Left lung (tissue), 14 donors: ENCODE measurements at places on chromosomes 2 and 18. TPM values are rescaled to one million over a fixed set of nuclear protein-coding genes. Genes with fewer than 3 reads are reported as not detected.

Gene NEU4
- polyA plus RNA-seq, result 0.30 TPM

GRCh38 chr2:224841910-224842309 is 125.7 kb upstream of the CCDC195 start:
- DNase-seq, result no peak

DNA sequence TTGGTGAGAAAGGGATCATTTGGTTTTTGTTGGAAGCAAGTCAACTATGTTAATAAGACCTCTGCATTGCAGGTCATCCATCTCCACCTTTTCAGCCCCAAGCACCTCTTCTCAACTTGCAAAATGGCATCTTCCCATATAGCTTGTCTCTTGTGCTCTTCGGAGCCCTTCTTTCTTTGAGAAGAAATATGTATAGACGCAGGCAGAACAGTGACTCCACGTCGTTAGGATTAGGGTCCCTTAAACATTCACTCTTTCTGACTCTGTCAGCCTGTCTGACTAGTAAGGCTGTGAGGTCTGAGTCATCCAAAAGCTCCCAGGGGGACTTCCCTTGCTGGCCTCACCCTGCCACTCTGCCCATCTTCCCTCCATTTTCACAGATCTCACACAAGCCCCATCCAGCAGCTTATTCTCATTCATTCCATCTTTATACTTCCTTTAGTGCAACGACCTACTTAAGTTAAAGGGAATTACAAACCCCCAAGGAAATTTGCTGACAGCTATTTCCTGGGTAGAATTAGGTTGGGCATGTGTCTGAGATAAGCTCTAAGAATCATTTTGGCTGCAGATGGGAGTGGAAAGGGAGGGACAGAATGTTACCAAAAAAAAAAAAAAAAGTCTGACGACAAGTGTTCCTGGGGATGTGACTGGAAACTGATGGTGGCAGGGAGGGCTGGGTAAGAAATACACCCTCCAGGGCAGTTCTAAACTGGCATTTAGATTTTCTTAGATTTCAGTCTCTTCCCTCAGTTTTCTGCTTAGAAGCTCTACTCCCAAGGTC is 37.7 kb upstream of the MEX3C start:
- no peak for DNase-seq

Gene CXCR1
- 0.06 TPM for polyA plus RNA-seq

- no peak for DNase-seq
Observed at GRCh38 chr2:36339607-36340218, 15.9 kb upstream of the CRIM1 start.

Gene OR6B2
- not detected for polyA plus RNA-seq

DNA sequence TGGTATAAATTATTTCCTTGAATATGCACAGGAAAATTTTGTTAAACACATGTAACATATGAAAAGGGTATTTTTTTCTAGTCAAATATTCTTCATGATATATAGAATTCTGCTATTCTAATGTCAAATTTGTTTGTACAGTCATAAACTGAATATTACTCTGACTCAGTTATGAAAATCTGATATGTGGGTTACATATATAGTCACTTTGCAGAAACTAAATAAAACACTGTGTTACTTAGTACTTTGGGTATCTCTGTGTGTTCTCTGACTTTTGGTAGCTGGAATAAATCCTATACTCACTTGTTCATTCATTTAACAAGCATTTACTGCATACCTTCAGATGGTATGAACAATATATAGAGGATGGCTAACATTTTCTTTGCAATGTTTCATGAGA is 159.4 kb downstream of the TTC27 start:
- no peak for DNase-seq

- no peak for DNase-seq
Observed at GRCh38 chr18:29147944-29148343, 971.0 kb upstream of the CDH2 start.

GRCh38 chr2:80266231-80266630 is 38.3 kb downstream of the LRRTM1 start:
- no peak for DNase-seq

Gene MEP1B
- 0.20 TPM for polyA plus RNA-seq

DNA sequence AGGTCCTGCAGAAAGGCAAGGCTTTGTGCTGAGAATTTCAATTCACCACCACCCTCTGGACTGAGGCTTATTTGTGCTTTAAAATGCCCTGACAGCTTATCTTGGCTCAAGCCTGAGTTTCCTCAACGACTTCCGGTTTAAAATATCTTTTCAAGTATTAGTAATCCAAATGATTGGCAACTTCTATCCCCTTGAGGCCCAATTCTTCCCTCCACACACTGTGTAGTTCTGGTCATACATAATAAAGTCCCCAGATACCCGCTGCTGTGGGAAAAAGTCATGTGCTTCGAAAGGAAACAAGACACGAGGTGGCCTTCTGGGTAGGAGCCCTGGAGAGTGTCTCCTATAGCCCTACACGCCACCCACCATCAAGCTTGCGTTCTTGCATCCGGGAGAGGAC is 393.4 kb downstream of the ALK start:
- DNase-seq, result no peak

- no peak for DNase-seq
Observed at GRCh38 chr2:44759823-44760222, 181.7 kb upstream of the SIX3 start.

GRCh38 chr18:36624451-36625167 is 204.2 kb downstream of the TPGS2 start:
- no peak for DNase-seq

DNA sequence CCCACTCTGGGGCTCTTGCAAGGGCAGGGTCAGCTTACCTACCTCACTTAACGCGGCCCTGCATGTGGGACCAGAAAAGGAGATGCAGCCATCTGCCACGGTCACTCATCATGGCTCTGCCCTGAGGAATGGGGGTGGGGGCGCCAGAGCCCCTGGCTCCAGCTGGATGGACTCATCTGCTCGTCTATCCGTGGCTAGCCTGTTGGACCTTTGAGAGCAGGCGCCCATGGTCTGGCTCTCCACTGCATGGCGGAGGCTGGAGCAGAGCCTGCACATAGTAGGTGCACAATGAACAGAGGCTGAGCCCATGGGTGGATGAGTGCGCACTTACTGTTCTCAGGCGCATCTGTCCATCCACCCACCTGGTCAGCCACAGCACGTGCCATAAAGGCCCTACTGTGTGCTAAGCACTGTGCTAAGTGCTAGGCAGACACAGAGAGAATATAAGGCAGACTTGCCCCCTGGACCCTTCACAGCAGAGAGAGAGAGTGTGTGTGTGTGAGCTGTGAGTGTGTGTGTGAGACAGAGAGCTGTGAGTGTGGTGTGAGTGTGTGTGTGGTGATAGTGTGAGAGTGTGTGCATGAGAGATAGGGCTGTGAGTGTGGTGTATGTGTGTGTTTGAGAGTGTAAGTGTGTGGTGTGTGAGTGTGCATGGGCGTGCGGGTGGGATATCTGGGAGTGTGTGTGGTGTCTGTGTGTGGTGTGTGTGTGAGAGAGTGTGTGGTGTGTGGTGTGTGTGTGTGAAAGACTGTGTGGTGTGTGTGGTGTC is 151.3 kb downstream of the TFCP2L1 start:
- DNase-seq, result no peak

DNA sequence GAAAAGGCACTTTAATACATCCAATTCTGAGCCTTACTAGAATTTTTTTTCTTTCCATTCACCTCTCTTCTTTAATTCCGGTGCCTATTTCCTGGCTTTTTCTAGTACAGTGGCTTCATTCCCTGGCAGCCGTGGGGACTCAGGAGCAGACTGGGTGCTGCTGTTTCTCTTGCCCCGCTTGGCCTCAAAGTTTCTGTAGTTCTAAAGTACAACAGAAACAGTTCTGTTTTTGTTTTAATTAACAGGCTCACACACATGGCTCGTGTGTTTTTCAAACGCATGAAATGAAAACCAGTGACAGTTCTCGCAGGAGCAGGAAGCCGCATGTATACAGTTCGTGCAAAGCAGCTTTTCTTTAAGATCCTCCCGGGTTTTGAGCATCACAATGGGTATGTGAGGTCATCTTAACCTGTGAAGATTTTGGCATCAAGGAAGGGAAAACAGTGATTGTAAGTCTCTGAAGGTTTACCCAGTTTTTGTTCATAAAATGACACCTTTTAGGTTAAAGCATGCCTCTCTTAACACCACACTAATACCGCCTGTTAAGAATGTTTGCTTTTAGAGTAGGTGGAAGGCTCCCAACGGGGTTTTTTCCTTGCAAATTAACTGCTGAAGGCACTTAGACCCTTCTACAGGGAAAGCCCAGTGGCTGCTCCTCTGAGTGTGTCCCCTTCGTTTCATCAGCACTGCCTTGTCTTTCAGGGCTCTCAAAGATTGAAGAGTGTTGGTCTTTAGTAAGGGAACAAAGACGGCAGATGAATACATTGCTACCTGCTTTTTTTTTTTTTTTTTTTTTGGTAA is 5.8 kb downstream of the FZD7 start:
- no peak for DNase-seq

DNA sequence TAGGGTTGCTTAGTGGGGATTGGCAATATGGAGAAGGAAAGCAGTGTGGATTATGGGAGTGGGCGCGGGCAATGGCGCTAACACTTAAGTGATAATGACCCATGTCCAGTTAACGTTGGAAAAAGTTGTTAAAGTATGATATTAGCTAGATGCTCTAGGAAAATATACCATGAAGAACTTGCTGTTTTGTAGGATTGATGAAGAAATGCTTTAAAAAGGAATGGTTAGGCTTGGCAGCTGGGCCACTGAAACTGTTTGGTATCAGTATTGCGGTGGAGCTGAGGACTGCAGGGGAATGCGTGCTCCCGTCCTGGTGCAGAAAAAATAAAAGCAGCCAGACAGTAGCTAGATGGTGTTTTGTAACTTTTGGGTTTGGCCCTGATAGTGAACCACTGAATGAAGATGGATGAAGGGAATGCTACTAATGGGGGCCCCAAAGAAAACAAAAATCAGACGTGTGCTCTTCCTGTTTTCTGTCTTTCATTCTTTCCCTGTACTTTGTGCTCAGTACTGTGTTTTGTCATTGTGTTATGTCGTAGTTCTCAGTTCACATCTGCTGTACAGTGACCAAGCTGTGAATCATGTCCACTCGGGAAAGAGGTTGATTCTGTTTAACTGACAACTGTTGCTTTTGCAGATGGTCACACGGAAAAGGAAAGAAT is 999 bp downstream of the INSIG2 start:
- DNase-seq, result no peak

Gene SIX3
- polyA plus RNA-seq, result not detected

- no peak for DNase-seq
Observed at GRCh38 chr2:57937456-57937855, 109.2 kb upstream of the VRK2 start.
